T-helper 17 cell (primary cell): ENCODE measurements at places on chromosomes 7 and 10. TPM values are rescaled to one million over a fixed set of nuclear protein-coding genes. Genes with fewer than 3 reads are reported as not detected.

The CALY gene
- total RNA-seq: 1.9 TPM

The TMEM236 gene
- total RNA-seq: not detected

DNA sequence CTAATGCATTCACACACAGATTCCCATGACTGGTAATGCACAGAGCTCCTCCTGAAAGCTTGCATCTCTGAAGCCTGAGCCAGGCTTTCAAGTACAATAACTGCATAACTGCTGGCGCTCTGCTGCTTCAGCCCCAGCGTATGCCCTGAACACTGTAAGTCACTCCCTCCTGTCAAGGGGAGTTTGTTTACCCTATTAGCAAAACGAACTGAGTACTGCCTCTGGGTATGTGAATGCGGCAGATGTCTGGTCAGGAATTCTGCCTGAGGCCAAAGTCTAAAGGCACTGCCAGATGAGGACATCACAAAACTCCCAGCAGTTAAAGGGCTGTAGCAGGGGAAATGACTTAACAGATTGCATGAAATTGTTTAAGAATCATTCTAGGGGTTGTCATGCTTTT is 97.7 kb downstream of the NRCAM start:
- peaks cover 2% of the 10 kb centered on the region for H3K36me3 ChIP-seq
- peaks cover 2% of the 10 kb centered on the region for H3K4me1 ChIP-seq
- H3K27ac ChIP-seq: no peak overlapping the region
- peaks cover 17% of the 10 kb centered on the region for H3K27me3 ChIP-seq
- no peak for DNase-seq
- H3K4me3 ChIP-seq: no peak overlapping the region

DNA sequence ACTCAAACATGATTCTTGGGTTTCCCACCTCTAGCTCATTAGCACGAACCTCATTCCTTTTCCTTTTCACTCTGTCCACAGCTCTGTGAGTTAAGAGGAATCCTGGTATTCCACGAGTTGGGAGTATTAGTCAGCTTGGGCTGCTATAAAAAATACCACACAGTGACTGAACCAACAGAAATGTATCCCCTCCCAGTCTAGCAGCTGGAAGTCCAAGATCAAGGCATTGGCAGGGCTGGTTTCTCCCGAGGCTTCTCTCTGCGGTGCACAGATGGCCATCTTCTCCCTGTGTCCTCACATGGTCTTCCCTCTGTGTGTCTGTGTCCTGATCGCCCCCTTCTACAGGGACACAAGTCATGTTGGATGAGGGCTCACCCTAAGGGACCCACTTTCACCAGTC is 261.6 kb downstream of the TNS3 start:
- H3K27ac ChIP-seq: no peak overlapping the region
- no peak for DNase-seq
- no peaks in the 10 kb centered on the region for H3K27me3 ChIP-seq
- no peaks in the 10 kb centered on the region for H3K36me3 ChIP-seq
- H3K4me3 ChIP-seq: no peak overlapping the region
